ENCODE measurements at places on chromosomes 1 and 21.

DNA sequence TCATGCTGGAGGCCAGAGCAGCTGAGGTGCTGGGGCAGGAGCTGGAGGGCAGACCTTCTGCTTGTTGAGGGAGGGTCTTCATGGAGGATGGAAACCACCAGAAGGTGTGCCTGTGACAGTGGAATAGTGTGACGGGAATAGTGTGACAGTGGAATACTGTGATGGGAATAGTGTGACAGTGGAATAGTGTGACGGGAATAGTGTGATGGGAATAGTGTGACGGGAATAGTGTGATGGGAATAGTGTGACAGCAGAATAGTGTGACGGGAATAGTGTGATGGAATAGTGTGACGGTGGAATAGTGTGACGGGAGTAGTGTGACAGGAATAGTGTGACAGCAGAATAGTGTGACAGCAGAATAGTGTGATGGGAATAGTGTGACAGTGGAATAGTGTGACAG lies 325.1 kb downstream of the HHAT start:
- DNase-seq, result peak; percentile 10

- DNase-seq, result no peak
These were observed 59.6 kb upstream of the HOOK1 start for GRCh38 chr1:59755069-59755685.

- no peak for DNase-seq
These were observed 3.9 kb upstream of the ITLN1 start for GRCh38 chr1:160888926-160889325.

- DNase-seq, result no peak
These were observed 82.6 kb downstream of the NENF start for GRCh38 chr1:212515329-212515760.

DNA sequence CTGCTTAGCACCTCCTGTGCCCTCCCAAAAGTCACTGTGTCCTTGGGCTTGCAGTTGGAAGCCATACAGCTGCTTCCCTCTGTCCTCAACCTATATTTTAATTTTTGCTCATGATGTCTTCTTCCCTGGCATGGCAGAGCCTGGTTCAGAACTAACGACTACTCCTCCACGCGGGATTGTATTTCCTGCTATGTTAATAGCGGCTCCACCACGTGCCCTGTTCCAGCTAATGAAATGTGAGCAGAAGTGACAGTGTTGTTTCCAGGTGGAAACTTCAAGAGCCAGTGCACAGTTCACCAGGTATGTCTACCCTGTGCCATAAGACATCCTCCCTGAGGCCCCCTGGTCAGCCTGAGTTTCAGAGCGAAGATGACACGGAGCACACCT lies 52.1 kb downstream of the DHRS3 start:
- DNase-seq, result no peak

GRCh38 chr1:28058168-28058567 lies 30.2 kb downstream of the EYA3 start:
- no peak for DNase-seq

GRCh38 chr1:168234846-168235547 lies 9.2 kb downstream of the SFT2D2 start:
- peak; percentile 25 for DNase-seq

- DNase-seq, result no peak
These were observed 9.3 kb downstream of the LRRC71 start for GRCh38 chr1:156929596-156930238.

- no peak for DNase-seq
These were observed 85.3 kb downstream of the SCCPDH start for GRCh38 chr1:246809473-246809872.

DNA sequence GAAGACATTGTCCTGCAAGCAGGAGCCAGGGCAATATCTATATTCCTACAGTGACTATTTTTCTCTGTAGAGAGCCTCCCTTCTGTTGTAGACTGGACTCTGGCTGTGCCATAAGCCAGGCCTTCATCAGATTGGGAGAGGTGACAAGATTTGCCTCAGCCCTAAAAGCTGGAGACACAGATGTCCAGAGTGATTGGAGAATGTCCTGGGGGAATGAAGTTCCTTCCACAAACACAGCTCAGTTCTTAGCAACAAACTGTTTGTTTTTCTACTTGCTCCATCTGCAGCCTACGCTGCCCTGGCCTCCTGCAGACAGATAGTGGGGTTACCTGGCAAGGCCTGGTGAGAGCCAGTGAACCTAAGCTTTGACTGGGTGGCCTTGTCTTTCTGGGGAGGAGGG lies 29.9 kb upstream of the SNX27 start:
- DNase-seq, result no peak

- DNase-seq, result peak; percentile 38
These were observed 4.6 kb downstream of the RCC1 start for GRCh38 chr1:28510273-28510969.

DNA sequence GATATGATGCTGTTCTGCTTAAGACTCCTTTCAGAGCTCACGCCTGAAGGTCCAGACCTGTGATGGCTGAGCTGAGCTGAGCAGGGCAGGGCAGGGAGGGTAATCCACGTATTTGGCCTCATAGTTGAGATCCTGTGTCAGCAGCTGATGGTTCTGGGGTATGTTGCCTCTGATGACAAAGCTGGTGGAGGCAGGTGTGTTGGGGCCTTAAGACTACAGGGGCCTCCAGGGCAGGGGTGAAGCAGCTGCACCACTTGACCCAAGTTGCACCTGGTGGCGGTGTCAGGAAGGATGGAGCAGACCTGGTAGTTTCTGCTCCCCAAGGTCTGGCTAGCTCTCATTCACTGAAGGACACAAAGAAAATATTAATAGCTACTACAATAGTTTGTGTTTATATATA lies 57.0 kb downstream of the FCRL5 start:
- DNase-seq, result no peak

- DNase-seq, result no peak
These were observed 47.3 kb upstream of the BCL10 start for GRCh38 chr1:85323770-85324169.

- peak; percentile 26 for DNase-seq
These were observed 23.4 kb downstream of the COA7 start for GRCh38 chr1:52674497-52675384.

DNA sequence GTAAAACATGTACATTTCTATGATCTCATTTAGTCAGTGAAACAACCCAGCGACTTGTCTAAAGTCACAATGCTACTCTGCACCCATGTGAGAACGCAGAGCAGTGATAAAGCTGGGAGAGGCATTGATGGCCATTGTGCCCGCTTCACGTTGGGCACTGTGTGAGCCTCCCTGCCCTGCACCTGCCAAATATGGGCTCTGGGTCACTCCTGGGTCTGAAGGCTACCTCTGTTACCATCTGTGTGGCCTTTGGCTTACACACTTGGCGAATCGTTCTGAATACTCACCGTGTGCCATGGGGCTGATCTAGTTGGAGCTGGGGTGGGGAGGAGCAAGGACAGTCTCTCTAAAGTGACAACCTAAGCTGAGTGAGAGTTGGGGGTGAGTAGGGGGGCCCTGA lies 29.9 kb downstream of the PCSK9 start:
- DNase-seq, result no peak

DNA sequence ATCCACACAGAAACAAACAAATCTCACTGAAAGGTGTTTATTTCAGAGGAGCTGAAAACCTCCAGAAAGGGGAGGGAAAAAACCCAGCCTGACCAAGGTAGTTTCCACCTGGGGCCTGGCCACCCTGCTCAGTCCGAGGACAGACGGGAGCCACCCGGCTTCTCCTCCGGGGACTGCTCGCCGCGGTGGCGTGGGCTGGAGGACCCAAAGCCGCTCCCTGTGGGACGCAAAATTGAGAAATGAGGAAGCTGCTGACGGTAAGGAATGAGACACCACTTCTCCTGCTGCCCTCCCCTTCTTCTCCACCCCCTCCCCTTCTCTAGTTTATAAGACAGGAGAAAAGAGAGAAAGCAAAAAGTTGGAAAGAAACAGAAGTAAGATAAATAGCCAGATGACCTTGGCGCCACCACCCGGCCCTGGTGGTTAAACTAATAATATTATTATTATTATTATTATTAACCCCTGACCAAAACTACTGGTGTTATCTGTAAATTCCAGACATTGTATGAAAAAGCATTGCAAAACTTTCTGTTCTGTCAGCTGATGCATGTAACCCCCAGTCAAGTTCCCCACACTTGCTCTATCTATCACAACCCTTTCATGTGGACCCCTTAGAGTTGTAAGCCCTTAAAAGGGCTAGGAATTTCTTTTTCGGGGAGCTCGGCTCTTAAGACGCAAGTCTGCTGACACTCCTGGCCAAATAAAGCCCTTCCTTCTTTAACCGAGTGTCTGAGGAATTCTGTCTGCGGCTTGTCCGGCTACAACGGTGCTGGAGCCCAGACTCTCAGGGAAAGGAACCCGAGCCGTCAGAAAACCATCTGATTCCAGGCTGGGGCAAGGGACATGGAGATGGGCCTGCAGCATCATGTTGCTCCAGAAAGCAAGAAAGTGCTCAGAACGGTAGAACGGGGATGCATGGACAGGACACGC lies 12.5 kb downstream of the ITGB2 start:
- no peak for DNase-seq

DNA sequence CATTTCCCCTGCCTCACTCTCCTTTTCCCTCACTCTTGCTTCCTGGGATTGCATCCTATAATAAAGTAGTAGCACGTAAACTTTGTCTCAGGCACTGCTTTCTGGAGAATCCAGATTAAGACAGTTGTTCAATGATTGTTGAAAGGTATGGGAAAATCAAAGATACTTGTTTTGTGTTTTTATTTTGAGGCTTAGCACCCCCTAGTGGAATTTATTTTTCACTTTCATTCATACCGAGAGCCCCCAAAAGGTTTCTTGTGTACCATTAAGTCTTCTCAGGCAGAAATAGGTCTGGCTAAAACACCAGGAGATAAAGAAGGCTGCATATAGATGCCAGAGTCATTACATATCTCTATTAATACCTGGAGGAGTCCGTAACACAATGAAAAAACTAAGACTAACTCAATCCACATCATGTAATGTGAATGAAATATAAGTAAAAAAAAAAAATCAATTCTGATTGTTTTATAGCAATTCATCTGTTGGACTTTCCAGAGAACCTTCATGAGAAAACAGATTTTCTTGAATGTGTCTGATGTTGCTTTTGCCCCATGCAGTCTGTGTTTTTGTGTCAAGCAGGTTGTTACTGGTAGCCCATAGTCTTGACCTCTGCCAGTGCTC lies 103.5 kb downstream of the RPE65 start:
- no peak for DNase-seq

GRCh38 chr1:229158927-229159326 lies 112.0 kb upstream of the RAB4A start:
- DNase-seq, result no peak

DNA sequence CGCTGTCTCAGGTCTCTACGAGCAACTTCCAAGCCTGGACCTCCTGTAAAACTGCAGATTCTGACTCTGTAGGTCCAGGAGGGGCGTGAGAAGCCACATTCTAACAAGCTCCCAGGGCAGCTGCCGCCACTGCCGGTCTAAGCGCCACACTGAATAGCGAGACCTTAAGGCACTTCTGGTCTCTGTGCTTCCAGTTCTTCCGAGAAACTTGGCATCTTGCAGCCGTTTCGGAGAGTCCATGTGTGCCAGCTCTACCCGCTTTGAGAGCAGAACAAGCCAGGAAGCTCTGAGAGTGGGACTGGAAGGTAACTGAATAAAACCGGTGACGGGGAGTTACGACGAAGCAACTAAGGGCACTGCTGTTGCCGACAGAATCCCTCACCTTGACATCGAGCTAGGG lies 12.5 kb downstream of the AGT start:
- DNase-seq, result peak; percentile 22

GRCh38 chr21:33229099-33229783 lies 497 bp upstream of the IFNAR2 start:
- no peak for DNase-seq

DNA sequence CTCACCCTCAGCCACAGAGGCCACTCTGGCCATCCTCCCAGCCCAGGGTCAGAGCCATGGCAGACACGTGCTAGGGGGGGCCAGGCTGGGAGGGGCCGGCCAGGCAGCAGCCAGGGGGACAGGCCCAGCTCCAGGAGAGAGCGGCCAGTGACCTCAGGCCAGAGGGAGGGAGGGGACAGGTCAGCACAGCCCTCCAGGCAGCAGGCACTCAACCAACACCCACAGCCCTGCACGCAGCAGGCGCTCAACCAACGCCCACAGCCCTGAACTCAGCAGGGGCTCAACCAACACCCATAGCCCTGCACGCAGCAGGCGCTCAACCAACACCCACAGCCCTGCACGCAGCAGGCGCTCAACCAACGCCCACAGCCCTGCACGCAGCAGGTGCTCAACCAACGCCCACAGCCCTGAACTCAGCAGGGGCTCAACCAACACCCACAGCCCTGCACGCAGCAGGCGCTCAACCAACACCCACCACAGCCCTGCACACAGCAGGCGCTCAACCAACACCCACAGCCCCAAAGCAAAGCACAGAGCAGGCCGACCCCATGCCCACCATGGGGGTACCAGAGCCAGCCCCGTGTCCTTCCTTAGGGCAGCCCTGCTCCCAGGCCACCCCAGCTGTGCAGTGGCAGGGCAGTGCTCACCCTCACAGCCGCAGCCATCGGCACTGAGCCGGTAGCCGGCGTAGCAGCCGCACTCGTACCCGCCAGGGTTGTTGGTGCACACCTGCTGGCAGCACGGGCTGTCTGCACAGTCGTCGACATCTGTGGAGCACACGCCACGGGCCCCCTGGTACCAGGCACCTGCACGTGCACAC lies 55.9 kb downstream of the ARHGEF16 start:
- DNase-seq, result no peak

GRCh38 chr1:151718011-151718431 lies 1.4 kb upstream of the CELF3 start:
- no peak for DNase-seq

DNA sequence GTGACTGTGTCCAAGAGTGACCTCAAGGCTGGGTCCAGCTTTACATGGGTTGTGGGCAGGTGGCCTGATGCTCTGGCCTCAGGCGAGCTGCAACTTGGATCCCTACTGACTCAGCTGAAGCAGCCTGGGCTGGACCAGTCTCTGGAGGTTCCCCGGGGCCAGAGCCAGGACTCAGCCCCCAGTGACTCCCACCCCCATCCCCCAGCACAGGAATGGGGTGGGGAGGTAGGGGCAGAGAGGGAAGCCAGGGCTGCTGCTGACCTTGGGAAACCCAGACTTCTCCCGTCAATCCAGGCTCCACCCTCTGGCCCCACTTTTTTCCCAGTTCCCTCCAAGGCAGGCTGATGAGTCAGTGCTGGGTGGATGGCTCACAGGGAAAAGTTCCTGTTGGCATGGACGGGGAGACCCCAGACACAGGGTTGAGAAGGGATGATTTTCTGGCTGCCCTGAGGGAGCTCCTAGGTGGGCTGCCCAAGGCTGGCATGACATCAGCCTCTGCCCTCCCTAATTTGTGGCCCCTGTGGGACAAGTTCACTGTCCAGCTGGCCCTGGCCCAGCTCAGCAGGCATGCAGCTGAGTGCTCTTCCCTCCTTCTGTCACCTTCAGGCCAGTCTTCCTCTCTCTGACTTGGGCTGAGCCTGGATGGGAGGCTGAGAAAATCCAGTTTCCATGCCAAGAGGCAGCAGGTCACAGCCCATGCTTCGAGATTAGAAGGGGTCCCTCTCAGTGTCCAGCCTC lies 2.2 kb downstream of the ZC3H12A start:
- DNase-seq, result peak; percentile 78

- DNase-seq, result peak; percentile 77
These were observed 34.4 kb downstream of the C21orf91 start for GRCh38 chr21:17784604-17785402.

DNA sequence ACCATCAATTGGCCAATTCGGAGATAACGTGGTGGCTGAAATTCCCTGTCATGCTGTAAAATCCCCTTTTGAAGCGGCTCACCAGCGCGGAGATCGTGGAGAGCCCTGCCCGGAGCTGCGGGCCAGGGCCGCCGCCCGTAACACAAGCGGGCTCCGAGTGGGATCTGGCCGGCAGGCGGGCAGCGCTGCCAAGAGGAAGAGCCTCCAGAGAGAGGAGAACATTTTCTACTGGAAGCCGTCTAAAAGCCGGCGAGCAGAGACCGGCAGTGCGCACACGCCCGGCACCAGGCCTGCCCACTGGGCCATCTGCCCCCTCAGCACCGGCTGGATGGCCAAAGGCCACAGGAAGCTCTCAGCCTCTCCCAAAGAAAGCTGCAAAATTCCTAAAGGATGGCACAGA lies 15.5 kb downstream of the SSBP3 start:
- DNase-seq, result no peak

Measured in astrocyte (in vitro differentiated cells and primary cell).